Midbrain (tissue), 1 donor: ENCODE measurements at places on chromosomes 4 and X.

DNA sequence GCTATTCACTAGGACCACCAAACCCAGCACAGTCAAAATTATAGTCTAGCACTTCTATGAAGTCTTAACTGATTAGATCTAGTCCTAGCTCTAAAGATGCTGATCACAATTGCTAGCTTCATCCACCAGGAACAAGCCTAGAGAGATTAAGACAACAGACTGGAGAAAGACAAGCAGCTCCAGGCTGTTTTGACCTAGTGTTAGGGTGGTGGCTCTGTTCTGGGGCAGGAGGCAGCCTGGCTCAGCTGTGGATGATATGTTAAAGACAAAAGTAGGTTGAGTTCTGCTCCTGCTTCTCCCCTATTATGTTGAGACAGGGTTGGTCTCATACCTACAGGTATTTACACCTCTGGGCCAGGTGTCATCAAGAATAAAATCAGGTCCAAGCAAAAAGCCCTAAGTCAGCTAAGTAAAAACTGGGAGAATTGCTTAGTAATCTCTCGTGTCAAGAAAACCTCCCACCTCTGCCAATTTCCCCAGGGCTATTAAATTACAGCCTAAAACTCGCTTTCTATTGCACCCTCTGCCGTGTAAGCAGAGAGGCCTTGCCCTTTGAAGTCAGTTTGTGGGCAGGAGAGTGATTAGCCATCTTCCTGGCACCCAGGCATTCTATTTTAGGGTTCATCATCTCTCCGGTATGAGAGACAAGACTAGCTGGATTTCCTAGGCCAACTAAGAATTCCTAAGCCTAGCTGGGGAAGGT lies 39.9 kb downstream of the RAB40AL start:
- DNase-seq: no peak

DNA sequence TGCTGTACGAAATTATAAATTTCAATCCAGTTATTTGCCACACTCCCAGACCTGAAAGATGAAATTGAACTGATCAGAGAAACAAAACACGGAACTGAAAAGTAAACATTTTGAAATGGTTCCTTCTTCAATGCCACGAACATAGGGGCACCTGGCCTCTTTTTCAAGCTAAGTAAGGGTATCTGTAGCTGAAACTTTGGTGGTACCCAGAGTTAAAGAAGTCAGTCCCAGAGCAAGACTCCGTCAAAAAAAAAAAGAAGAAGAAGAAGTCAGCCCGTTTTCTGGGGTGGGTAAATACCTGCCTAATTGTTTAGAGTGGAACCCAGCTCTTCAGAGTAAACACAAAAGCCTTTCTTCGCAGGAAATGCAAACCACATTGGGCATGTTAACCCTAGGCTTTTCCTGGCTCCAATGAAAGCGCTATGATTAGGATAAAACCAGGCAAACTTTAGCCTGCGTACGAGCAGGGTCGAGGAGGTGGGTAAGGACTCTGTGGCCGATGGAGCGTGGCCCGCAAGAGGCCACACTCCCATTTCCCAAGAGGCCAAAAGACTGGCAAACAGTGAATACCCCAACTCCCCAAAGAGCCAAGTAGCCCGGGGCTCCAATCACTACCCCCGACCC lies 1.3 kb downstream of the ANTXR2 start:
- no peak for DNase-seq

DNA sequence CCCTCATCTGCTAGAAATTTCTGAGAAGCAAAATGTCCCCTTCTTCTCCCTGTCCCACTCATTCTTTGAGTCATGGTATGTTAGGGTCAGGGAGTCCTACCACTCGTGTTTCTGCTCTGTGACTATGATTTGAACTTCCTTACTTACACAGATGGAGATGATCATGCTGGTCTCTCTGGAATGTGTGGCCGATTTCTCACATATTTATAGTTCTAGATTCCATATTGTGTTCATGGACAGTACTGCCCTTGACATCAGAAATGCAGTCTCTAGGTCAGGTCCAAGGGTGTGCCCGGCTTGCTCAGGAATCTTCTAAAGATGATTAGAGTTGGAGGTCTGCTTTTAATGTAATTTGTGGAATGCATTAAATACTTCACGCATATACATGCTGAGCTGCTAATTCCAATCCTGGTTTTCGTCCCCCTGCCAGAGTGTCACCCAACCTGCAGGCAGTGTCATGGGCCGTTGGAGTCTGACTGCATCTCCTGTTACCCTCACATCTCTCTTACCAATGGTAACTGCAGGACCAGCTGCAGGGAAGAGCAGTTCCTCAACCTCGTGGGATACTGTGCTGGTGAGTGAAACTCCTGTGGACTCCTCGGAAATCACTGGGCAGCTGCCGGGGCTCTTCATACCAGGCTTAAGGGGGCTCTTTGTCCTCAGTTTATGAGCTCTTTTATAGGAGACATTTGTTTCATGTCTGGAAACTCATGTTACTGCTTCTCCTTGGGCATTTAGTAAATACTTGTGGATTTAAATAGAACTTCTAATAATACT lies 214.1 kb upstream of the ANXA3 start:
- DNase-seq: no peak

GRCh38 chrX:38992441-38993096 lies 191.3 kb downstream of the MID1IP1 start:
- no peak for DNase-seq

- no peak for DNase-seq
Observed at GRCh38 chrX:44060221-44060620, 87.0 kb upstream of the NDP start.

- DNase-seq: no peak
Observed at GRCh38 chr4:59570860-59571476, 1629.2 kb upstream of the ADGRL3 start.

DNA sequence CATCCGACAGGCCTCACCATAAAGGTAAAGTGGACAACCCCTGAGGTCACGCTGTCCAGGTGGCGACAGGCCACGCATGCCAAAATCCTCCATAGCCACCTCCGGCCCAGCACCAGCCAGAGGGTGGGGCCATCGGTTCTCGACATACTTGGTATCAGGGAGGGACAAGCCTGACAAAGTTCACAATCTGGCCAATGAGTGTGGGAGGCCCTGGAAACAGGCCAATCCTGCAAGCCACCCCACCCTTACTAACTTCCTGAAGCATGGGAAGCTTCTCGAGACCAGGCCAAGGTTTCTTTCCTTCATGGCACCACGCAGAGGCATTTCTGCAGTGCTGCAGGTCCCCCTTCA lies 73.8 kb downstream of the MTMR1 start:
- DNase-seq: no peak

- DNase-seq: no peak
Observed at GRCh38 chr4:143383005-143383574, 46.4 kb downstream of the GAB1 start.

- no peak for DNase-seq
Observed at GRCh38 chr4:11565213-11565612, 136.5 kb upstream of the HS3ST1 start.

DNA sequence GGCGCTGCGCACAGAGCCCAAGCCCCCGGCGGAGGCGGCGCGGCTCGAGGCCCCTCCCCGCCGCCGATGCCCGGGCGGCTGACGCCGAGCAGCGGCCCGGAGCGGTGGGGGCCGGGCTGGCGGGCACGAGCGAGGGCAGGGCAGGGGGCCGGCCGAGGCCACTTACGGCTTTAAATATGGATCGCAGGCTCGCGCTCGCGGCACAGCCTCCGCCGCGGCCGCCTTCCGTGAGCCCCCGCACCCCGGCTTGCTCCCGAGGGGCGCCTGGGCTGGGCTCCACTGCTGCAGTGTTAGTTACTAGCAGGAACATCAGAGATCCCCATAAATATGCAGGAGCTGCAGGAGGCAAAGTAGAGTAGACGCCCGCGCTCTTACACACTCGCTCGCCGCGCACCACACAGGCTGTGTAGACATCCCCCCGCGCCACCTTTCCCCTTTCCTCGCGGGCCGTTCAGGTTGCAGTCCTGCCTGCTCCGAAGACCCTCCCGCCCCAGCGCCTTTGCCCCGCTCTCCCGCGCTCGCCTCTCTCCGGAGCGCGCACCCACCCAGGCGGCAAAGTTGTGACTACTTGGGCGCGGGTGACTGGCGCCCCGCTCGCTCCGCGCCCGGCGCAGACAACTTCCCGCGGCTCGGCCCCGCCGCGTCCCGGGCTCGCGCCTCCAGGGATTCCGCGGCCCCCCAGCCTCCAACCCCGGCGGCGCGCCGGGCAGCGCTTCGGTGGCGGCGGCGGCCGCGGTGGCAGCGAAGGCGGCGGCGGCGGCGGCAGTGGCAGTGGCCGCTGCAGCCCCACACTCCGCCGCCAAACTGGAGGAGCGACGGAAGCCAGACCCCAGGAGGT lies 152.0 kb upstream of the SLC4A4 start:
- peak; percentile 71 for DNase-seq

DNA sequence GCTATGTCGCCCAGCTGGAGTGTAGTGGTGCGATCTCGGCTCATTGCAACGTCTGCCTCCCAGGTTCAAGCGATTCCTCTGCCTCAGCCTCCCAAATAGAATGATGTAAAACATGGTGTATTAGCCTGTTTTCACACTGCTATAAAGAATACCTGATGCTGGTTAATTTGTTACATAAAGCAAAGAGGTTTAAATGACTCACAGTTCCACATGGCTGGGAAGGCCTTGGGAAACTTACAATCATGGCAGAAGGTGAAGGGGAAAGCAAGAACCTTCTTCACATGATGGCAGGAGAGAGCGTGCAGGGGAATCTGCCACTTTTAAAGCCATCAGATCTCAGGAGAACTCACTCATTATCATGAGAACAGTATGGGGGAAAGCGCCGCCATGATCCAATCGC lies 1191.8 kb downstream of the ARAP2 start:
- DNase-seq: no peak

GRCh38 chr4:5218376-5219069 lies 167.2 kb downstream of the STK32B start:
- DNase-seq: peak; percentile 1

DNA sequence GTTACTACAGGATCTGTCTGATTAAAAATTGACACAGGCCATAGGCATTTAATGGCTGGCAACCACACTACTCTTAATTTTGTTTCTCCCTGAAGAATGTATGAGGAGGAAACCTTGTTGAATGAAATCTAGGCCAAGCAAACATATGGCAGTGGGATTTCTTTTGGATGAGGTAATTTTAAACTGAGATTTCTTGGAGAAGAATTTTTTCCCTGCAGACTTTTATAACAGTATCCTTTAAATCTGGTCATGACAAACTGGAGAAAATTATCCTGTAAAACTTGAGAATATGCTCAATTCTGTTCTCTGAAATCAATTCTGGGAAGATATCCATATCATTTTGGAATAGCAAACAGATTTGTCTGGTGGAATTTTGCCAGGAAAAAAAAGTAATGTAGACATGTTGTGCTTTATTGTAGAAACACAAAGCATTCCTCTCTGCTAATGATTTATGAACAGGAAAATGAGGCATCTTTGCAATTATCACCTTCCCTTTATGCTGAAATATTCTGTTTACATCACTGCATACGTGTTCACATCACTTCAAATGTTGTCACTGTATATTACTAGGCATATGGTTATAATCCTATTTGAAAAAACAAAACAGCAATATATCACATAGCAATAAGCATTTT lies 108.3 kb upstream of the ARSJ start:
- DNase-seq: no peak

DNA sequence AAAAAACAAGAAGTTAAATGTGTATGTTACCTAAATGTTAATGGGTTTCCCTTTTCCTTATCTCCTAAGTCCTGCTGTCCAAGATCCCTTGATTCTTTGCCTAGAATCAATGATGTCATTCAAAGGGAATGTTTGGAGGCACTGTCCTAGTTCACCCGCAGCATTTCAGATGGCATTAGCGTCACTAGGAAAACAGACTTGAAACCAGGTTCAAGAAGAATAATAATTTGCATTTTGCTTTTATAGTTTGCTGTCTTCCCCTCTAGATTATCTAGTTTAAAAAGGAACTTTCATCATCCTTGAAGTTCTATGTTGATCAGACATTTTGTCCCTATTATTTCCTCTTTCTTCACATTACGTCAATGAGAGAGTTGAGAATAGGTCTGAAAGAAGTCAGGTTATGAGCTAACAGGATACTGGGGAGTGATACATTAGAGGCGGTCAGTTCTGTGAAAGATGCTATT lies 234.1 kb upstream of the PGRMC2 start:
- no peak for DNase-seq

- no peak for DNase-seq
Observed at GRCh38 chr4:108042927-108043326, 53.2 kb downstream of the HADH start.

- DNase-seq: no peak
Observed at GRCh38 chr4:95638920-95639501, 90.2 kb upstream of the UNC5C start.

- DNase-seq: no peak
Observed at GRCh38 chrX:136849395-136849794, 31.1 kb downstream of the RBMX start.

DNA sequence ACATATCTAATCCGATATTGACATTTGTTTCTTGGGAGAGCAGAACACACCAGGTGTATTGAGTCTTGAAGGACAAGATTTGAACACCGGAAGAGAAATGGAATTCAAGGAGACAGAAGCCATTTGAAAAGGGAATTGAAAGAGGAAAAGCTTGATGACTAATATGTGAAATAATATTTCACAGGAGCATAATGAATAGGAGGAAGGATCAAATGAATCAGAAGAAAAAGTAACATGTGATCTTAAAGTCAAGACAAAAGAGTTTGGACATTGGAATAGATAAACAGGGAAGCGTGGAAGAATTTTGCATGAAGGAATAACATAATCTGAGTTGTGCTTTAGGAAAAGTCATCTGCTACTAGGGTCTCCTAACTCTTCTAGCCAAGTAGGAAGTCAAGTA lies 145.5 kb upstream of the PDHA2 start:
- no peak for DNase-seq

- no peak for DNase-seq
Observed at GRCh38 chrX:135425026-135425965, 3.6 kb downstream of the SMIM10L2A start.

- no peak for DNase-seq
Observed at GRCh38 chr4:112411781-112412550, 104.0 kb downstream of the NEUROG2 start.

DNA sequence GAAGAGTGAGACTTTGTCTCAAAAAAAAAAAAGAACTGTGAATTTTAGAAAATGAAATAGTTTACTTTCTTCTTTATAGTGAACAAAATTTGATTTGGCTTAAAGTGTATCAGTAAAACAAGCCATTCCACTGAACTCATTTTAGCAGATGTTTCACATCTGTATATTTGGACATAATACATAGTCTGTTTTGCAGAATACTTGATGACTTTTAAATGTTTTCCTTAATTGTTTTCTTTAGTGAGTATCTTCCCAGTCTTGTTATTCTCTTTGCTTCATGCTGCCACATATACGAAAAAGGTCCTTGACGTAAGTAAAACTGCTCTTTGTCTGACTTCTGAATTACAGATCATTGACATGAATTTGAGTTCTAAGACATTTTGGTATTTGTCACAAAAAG lies 8.3 kb downstream of the TMEM33 start:
- no peak for DNase-seq

- DNase-seq: no peak
Observed at GRCh38 chr4:21893136-21893535, 55.4 kb downstream of the KCNIP4 start.

DNA sequence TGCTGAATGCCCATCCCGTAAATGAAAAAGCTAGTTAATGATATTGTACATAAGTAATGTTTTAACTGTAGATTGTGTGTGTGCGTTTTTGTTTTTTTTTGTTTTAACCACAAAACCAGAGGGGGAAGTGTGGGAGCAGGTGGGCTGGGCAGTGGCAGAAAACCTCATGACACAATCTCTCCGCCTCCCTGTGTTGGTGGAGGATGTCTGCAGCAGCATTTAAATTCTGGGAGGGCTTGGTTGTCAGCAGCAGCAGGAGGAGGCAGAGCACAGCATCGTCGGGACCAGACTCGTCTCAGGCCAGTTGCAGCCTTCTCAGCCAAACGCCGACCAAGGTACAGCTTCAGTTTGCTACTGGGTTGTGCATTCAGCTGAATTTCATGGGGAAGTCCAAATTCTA lies at the start of gene SPP1:
TSS of gene SPP1 (plus strand) at position 249 of the 400 bp plus-strand sequence. CDS start 1,182 bp downstream, outside the sequence.
- DNase-seq: peak; percentile 84

GRCh38 chrX:32987142-32987541 lies 224.2 kb downstream of the DMD start:
- no peak for DNase-seq
